Osteoblast (primary cell): ENCODE measurements at places on chromosomes 6 and 20.

DNA sequence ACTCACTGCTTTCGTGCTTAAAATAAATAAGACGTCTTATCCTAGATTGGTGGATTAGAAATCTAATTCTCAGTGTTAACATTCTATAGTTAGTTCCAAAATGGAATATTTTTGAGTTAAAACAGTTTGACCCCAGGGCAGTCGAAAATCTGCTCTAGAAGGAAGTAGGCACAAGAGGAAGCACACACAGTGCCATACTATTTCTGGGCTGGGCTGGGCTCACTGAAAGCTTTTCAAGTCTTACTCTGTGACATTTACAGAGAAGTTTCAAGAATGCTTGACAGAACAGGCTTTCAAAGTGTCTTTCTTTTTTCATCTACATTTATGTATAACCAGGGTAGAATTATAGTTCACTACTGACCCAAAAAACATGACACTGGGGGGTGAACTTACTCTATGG, 209.8 kb downstream of the SOD2 start:
- no peak for DNase-seq

DNA sequence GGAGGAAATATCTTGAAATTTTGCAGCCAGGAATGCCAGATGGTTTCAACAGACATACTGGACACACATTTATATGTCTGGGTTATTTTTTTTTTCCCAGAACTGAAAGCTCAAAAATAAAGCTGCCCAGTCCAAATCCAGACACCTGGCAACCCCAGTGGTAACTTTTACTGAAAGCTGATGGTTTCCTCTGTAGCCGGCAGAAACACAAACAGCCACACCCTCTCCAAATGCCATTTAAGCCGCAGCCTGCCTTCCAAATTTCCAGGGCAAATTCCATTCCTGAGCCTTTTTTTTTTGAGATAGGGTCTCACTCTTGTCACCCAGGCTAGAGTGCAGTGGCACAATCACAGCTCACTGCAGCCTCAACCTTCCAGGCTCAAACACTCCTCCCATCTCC, 6.5 kb upstream of the PREX1 start:
- DNase-seq = no peak

GRCh38 chr20:49245921-49246740, 26.9 kb downstream of the DDX27 start:
- DNase-seq = peak; percentile 75

GRCh38 chr20:15146948-15147347, 809.5 kb upstream of the FLRT3 start:
- DNase-seq = no peak

GRCh38 chr20:34112600-34113101, 608 bp upstream of the EIF2S2 start:
- peak; percentile 84 for DNase-seq
